ENCODE measurements at places on chromosomes 12 and 14. TPM values are rescaled to one million over a fixed set of nuclear protein-coding genes. Genes with fewer than 3 reads are reported as not detected.
A peak's percentile ranks its signal among the peaks of the same experiment; 100 is the strongest.

GRCh38 chr14:81313775-81314429, 86.2 kb downstream of the STON2 start:
- no peaks in the 10 kb centered on the region for H3K4me1 ChIP-seq
- DNase-seq = no peak
- H3K27me3 ChIP-seq = peaks cover 18% of the 10 kb centered on the region
- no peak overlapping the region for H3K27ac ChIP-seq

- peaks cover 17% of the 10 kb centered on the region for H3K4me1 ChIP-seq
- peaks cover 8% of the 10 kb centered on the region for H3K36me3 ChIP-seq
- no peaks in the 10 kb centered on the region for H3K27me3 ChIP-seq
- no peak overlapping the region for H3K4me3 ChIP-seq
Measured at GRCh38 chr14:89392181-89392580, 24.9 kb downstream of the FOXN3 start.

DNA sequence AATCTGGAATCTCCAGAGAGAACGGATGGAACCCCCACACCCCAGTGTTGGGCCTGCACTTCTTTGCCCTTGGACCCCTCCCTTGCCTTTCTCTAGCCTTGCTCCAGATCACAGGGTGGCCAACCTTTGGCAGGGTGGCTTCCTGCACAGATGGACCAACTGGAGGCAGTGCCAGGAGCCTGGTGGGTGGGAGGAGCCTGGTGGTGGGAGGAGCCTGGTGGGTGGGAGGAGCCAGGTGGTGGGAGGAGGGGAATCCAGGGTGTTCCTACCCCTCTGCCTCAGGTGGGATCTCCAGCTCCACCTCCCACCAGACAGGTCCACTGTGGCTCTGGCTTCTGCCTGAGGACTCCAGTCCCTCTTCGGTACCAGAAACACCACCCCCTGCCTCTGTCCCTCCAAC, 15.0 kb upstream of the ORAI1 start:
- H3K27ac ChIP-seq = no peak overlapping the region
- DNase-seq = peak; percentile 44
- H3K4me3 ChIP-seq = no peak overlapping the region
- H3K36me3 ChIP-seq = no peaks in the 10 kb centered on the region
- peaks cover 8% of the 10 kb centered on the region for H3K4me1 ChIP-seq

DNA sequence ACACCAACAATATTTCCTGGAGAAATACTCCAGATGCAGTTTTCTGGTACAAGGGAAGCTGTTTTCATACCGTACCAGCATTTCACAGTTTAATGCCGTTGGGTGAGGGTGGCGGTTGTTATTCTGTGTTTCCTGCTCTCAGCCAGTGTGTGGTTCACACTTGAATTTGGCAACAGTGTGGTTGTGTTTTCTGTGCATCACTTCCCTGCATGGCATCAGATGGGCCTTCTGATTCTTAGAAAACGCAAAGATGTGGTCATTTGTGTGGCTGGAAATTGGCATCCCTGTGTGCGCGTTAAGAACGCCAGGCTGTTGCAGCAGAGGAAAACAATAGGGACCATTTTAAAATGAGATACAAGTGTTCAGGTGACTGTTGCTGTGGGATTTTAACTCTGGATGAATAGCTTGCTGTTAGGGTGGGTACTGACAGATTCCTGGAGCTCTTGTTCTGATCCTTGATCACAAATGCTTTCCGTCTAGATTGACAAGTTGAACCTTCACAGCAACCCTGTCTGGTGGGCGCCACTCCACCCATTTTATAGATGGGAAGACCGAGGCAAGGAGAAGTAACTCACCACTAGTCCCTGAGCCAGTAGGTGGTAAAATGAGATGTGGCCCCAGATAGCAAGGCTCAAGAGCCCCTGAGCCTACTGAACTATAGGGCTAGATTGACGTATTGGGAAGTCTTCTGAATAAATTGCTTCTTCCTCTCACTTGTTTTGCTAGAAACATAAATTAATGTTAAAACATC, 231.2 kb downstream of the CHST11 start:
- DNase-seq = peak; percentile 89
- H3K27me3 ChIP-seq = no peaks in the 10 kb centered on the region
- H3K36me3 ChIP-seq = peaks cover 60% of the 10 kb centered on the region
- peaks cover 84% of the 10 kb centered on the region for H3K4me1 ChIP-seq

SMCO2 gene
- total RNA-seq = 0.89 TPM

DNA sequence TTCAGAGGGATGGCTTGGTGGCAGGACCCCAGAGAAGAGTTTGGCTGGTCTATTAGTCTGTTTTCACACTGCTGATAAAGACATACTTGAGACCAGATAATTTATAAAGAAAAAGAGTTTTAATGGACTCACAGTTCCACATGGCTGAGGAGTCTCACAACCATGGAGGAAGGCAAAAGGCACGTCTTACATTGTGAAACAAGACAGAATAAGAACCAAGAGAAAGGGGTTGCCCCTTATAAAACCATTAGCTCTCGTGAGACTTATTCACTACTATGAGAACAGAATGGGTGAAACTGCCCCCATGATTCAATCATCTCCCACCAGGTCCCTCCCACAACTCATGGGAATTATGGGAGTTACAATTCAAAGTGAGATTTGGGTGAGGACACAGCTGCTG, 78.5 kb upstream of the SSTR1 start:
- no peaks in the 10 kb centered on the region for H3K27me3 ChIP-seq
- H3K36me3 ChIP-seq = no peaks in the 10 kb centered on the region
- H3K4me1 ChIP-seq = peaks cover 8% of the 10 kb centered on the region
- H3K4me3 ChIP-seq = no peak overlapping the region
- DNase-seq = no peak

DNA sequence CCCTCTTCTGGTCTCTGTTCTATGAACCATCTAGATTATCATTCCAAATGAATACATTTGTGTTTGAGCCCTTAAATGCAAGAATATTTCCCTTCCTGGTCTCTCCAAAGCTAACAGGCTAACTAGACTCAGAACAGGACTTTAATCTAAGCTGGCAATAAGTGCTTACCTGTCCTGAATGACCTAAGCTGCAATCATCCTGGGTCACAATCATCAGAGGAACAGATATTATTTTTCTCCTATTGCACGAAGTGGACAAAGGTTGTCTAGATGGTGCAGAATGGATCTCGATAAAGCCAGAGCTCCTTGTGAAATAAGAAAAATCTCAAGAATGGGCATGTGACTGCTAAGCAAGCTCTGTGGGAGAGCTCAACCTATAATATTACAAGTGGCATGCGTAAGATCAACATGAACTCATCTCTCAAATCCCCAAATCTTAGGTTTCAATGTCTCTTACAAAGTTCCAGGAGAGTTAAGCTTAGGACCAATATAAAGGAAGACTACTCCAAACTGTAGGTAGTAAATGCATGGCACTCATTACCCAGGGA, 10.6 kb upstream of the NUMB start:
- H3K27ac ChIP-seq = no peak overlapping the region
- no peaks in the 10 kb centered on the region for H3K27me3 ChIP-seq
- H3K4me1 ChIP-seq = peaks cover 37% of the 10 kb centered on the region
- no peaks in the 10 kb centered on the region for H3K36me3 ChIP-seq

LRRC9 gene
- not detected for total RNA-seq

DNA sequence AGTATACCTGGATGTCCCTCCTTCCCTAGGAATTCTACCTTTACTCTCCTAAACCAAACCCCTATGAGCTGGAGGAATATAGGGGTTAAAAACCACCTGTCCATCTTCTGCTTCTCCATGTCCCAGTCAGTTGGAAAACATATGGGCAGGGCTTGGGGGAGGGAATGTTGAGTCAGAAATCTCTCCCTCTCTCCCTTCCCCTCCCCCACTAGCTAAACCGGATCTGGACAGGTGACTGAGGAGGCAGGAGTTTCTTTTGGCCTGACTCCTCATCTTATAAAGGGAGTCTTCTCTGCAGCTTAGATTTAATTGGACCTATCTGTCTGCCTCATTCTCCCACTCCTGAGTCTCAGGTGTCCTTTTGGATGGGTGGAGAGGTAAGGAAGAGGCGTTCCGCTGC, 6.1 kb downstream of the ERBB3 start:
- H3K4me3 ChIP-seq = no peak overlapping the region

- peak overlapping the region; percentile 85 for H3K27ac ChIP-seq
- peaks cover 3% of the 10 kb centered on the region for H3K36me3 ChIP-seq
- peaks cover 33% of the 10 kb centered on the region for H3K4me1 ChIP-seq
- no peaks in the 10 kb centered on the region for H3K27me3 ChIP-seq
Measured at GRCh38 chr14:54627540-54628363, 60.8 kb downstream of the SAMD4A start.
